ENCODE measurements at places on chromosomes 5 and 9.

GRCh38 chr9:6581253-6581652 is 64.3 kb downstream of the GLDC start:
- DNase-seq: no peak

- peak; percentile 1 for DNase-seq
These were observed 89.8 kb upstream of the GABRP start for GRCh38 chr5:170693701-170694100.

- peak; percentile 65 for DNase-seq
These were observed 36.4 kb downstream of the MTMR12 start for GRCh38 chr5:32276173-32276853.

DNA sequence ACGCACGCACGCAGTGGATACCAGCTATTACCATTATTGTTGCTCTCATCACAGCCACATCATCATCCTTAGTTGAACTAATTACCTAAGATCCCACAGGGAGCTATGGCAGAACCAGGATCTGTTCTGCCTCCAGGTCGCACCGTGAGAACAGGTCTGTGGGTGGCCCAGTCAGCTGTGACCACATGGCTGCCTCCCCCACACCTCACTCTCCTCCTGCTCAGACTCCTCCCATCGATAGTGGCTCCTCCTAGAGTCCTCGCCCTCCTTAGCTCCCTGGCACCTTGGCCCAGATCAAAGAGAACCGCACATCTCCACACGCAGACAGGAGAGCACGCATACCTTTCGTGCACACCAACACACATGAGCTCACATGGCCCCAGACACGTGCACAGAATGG is 32.4 kb upstream of the RPL26L1 start:
- no peak for DNase-seq

DNA sequence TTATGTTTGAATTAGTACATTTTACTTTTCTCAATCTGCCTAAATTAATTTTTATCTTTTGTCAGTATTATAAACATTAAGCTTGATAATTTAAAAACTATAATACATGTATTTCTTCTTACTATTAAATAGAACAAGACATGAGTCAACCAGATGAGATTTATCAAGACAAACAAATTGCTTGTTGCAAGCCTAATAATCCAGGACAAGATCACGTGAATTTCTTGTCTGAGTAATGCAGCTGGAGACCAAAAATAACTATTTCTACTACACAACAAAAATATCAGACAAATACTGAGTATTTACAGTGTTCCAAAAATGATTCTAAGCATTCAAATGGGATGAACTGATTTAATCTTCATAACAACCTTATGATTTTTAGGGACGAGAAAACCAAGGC is 339.1 kb upstream of the PRR16 start:
- DNase-seq: peak; percentile 51

GRCh38 chr5:91217859-91218258 is 165.3 kb downstream of the ARRDC3 start:
- no peak for DNase-seq

DNA sequence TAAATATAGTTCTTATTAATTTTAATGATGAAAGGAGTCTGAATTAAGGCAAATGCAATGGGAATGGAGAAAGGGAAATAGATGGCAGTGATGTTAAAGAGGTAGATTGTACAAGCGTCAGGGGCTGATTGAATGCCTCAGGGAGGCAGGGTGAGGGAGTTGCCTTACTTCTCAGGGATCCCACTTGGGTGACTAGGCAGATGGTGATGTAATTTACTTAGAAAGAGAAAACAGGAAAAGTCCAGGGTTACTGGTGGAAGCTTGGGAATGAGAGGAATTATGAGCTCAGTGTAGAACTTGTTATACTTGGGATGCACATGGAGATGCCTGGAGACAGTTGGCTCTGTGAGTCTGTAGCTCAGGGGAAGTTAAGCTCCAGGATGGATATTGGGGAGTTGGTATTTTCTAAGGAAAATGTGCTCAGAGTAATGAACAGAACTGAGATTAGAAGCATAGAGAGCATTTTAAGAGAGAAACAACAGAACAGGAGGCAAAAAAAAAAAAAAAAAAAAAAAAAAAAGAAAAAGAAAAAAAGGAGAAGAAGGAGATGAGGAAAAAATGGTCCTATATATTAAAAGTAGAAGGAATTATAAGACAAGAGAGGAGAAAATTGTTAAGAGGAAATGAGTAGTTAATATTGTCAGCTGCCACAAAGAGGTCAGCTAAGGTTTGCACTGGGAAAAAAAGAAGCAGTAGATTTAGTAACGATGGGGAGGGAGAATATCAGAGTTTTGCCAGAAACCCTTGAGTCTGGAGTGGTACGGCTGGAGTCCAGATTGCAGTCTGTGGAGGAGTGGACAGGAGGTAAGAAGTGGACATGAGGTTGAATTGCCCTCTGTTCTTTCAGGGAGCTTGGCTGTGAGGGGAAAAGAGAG is 88.0 kb upstream of the ELL2 start:
- DNase-seq: peak; percentile 73

DNA sequence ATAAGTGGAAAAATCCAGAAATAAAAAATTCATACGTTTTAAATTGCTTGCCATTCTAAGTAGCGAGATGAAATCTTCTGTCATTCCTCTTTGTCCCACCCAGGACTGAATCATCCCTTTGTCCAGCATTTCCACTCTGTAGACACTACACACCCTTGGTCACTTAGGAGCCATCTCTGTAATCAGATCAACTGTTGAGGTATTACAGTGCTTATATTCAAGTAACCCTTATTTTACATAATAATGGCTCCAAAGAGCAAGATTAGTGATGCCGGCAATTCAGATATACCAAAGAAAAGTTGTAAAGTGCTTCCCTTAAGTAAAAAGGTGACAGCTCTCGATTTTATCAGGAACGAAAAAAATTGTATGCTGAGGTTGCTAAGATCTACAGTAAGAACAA is 60.4 kb downstream of the TRIM36 start:
- no peak for DNase-seq

DNA sequence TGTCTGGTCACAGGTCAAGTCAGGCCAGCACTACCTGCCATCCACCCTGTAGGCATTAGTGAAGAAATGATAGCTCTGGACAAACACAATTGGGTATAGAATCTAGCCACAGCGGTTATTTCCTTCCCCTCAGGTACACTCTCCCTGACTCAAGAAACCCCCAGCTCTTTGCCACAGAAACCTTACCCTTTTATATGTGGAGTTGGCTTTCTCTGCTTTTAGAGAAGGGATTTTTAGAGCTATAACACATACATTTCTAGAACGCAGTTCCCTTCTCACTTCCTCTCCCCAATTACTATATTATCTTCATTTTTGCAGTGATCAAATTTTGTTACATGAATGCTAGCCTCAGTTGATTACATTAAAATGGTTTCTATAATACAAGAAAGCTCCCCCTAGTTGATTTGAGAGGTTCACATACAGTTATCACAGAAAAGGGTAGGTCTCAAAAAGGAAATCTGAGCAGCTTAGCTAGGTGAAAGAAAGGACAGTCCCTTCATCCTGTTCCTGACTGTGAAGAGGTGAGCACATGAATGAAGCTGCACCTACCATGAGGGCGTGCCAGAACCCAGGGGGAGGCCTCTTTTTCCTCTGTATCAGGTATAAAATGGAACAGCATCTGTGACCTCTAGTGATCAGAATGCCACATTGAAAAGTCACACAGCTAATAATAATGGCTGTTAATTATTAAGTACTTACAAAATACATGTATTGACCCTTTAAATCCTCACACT is 425.6 kb downstream of the KIAA0825 start:
- DNase-seq: no peak

DNA sequence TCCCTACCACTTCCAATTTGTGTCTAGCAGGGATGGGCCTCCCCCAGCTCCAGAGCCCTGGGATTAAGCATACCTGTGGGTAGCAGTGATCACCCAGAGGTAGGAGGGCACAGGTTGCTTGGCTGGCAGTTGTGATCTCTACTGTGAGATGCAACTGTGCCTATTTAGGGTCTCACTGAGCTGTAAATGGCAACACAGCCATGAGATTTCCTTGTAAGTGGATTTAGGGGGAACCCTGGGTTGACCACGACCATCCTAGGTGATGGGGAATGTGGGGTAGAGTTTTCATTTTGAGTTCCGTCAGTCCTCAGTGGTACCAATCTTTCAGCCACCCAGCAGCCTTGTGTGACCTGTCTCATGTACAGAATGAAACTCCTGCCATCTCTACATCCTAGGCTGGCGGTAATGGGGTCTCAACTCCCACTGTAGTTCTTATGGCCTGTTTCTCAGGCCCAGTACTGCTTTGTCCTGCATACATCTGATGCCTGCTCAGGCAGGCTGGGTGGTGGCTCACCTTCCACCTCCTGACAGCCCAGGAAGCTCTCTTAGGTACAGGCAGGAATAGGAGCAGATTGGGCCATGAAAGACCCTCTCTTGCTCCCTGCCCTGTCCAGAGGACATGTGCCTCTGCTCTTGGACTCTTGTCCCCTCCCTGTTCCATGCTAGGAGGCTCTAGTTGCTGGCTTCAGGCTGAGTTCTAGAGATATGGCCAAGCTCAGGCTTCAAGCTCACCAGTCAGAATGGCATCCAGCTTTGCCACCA is 8.1 kb downstream of the HNRNPAB start:
- DNase-seq: no peak

DNA sequence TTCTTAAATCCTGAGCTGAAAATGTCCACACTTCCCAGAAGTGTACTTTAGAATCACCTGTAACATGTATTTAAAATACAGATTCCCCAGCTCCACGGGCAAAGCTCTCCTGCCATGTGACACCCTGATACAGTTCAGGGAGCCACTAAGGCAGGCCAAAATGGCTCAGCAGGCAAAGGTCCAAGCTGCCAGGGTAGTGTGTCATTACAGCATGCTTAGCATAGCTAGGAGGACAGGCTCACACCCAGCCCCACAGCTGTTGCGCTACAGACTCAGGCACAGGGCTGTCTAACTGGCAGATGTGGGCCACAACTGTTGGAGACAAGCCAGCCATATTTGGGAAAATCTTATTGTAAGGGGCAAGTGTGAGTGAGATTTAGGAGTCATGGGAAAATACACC is 73.0 kb downstream of the C9orf85 start:
- DNase-seq: peak; percentile 74

GRCh38 chr9:127090341-127090985 is 32.0 kb downstream of the ANGPTL2 start:
- no peak for DNase-seq

DNA sequence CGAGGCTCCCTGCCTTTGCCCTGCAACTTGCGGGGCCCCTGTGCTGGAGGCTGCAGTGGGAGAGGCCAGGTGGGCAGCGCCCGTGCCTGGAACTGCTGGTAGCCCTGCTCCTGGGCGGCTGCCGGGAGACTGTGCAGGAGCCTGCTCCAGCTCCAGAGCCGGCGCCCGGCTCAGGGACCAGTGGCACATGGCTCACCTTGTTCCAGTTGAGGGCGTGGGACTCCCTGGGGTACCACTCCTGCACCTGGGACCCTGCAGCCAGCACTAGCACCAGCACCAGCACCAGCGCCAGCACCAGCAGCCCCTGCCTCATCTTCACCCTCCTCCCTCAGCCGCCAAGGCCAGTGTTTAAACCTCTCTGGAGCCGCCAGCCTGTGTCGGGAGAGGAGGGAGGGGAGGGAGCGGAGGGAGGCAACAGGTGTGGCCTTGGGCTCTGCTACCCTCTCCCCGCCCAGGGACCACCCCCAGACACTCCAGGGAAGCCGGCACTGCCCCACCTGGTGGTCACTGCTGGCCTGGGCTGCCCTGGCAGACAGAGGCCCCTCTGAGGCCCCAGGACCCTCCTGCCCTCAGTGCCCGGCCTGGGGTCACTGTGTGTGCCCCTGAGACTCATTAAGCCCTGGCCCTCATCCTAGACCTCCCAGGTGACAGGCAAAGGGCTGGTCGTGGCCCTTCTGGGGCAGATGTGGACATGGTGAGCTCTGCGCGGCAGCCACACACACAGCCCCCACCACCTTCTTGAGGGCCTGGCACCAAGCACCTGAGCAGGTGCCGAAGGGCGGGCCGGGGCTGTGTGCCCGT is at the start of gene LCN10:
LCN10 (minus strand) TSS at position 350 of the 801 bp plus-strand sequence; CDS start at position 313, 37 bp downstream.
- no peak for DNase-seq

DNA sequence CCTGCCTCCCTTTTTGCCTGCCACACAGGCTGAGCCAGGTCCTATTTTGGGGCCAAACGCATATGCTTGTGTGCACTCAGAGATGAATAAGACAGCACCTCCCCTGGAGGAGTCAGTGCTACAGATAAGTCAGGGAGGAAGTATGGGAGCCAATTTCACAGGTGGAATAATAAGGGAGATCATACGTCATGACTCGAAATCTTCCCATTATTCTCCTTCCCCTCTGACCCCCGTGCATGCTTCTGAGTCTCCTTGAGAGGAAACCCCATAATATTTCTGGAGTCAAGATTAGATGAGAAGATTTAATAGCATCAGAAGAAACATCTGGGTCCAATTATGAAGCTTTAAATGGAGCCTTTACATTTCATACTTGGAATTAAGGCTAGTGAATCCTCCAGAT is 15.1 kb upstream of the ZCCHC7 start:
- DNase-seq: no peak

DNA sequence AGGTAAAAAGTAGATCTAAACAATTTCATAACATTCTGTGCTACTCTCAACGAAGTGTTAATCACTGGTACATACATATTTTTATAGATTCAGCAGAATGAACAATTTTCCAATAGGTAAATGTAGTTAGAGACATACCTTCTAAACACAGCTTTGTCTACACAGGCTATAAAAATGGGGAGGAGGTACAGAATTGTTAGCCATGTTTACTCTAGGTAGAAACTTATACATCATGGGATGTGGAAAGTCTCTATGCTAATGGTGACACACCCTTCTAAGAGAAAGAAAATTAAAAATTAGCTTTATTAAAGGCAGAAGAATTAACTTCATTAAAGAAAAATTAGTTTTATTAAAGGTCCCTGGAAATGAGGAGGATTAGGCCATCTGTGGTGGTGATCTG is 11.8 kb downstream of the C5orf63 start:
- no peak for DNase-seq

GRCh38 chr5:71482132-71482531 is 26.7 kb downstream of the BDP1 start:
- DNase-seq: peak; percentile 74

- no peak for DNase-seq
These were observed 9.6 kb downstream of the CSF2 start for GRCh38 chr5:132083071-132083678.

DNA sequence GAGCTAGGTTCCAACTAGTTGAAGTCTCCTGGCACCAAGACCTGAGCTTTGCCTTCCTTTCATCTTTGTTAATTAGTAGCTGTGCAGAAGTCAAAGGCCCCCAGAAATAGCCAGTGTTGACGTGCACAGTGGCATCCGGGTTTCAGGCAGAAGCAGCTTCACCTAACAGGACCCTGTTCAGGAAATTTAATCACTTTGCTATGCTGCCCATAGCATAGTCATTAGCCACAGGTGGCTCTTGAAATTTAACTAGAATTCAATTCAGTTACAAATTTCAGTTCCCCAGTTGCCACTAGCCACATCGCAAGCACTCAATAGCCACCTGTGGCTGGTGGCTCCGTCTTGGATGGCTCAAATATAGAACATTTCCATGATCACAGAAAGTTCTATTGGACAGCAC is 179.1 kb downstream of the GOLPH3 start:
- DNase-seq: no peak

GRCh38 chr9:120928483-120929228 is 2.1 kb upstream of the TRAF1 start:
- DNase-seq: peak; percentile 45

- DNase-seq: no peak
These were observed 127.1 kb downstream of the LHFPL2 start for GRCh38 chr5:78521455-78521854.

GRCh38 chr5:67998709-67999261 is 216.8 kb upstream of the PIK3R1 start:
- DNase-seq: peak; percentile 80

Measured in cardiac fibroblast (primary cell).